ENCODE measurements at places on chromosomes 6 and 20. TPM values are rescaled to one million over a fixed set of nuclear protein-coding genes. Genes with fewer than 3 reads are reported as not detected.

Gene CCDC28A
- total RNA-seq, result 11.7 TPM

Gene MYLK4
- total RNA-seq, result 0.09 TPM

Gene ENPP5
- not detected for total RNA-seq

Gene CASP8AP2
- 7.6 TPM for total RNA-seq

Gene TGM2
- 428 TPM for total RNA-seq

Gene VNN1
- 0.03 TPM for total RNA-seq

Gene PEX3
- total RNA-seq, result 11.3 TPM

Gene RBBP9
- 15.0 TPM for total RNA-seq

Gene CEBPB
- total RNA-seq, result 300 TPM

Gene DPPA5
- not detected for total RNA-seq

Gene AGER
- total RNA-seq, result 1.4 TPM

Gene COL9A1
- not detected for total RNA-seq

Gene NOX3
- not detected for total RNA-seq

Gene TRAPPC3L
- total RNA-seq, result not detected

Gene RIPOR3
- not detected for total RNA-seq

Gene KIFC1
- 44.4 TPM for total RNA-seq

Gene CCN6
- total RNA-seq, result not detected

Gene DEFB132
- not detected for total RNA-seq

Gene RPP40
- total RNA-seq, result 21.4 TPM

Gene NHLRC1
- total RNA-seq, result 1.6 TPM

Gene CDH4
- total RNA-seq, result 10.3 TPM

Gene ADGRB3
- total RNA-seq, result not detected

Gene HDDC2
- 103 TPM for total RNA-seq

Gene TTLL9
- total RNA-seq, result not detected
